ENCODE measurements at places on chromosomes 13 and 19.

- DNase-seq = no peak
Observed at GRCh38 chr19:10963865-10964264, 3.0 kb downstream of the SMARCA4 start.

DNA sequence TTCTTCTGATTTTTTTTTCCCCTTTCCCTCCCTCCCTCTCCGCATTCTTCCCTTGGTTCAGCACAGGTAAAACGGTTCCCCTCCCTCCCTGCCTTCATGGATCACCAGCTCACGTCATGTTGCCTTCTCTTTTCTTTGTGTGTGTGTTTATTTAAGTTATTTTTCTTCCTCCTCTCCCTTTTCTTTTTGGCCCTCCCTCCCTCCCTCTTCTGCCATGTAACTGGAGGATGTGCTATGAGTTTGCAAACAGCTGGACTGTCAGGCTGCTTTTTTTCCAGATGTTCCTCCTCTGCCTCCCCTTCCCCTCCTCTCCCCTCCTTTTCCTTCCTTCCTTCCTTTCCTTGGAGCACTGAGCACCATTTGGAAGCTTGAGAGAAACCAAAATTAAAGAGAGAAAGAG, 2.0 kb downstream of the LENG9 start:
- no peak for DNase-seq

DNA sequence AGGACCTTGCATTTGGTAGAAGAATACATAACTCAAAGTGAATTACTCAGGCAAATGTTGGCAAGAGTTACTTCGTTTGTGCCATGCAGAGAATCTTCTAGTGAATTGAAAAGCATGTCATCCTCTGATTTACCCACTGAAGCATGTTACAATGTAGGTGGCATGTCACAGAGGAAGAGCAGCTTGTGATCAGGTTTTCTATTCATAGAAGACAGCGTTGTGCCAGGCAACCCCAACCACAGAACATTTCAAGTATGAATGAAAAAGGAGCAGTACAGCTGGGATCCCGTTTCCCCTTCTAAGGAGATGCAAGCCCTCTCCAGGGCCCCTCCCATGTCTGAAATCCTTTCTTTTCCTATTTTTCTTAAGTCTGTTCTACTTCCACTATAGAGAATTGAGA, 6.0 kb upstream of the KATNAL1 start:
- DNase-seq = no peak

GRCh38 chr19:57712222-57712621, 3.2 kb upstream of the ZNF154 start:
- no peak for DNase-seq

- DNase-seq = no peak
Observed at GRCh38 chr19:18649371-18650020, 12.7 kb downstream of the KLHL26 start.

DNA sequence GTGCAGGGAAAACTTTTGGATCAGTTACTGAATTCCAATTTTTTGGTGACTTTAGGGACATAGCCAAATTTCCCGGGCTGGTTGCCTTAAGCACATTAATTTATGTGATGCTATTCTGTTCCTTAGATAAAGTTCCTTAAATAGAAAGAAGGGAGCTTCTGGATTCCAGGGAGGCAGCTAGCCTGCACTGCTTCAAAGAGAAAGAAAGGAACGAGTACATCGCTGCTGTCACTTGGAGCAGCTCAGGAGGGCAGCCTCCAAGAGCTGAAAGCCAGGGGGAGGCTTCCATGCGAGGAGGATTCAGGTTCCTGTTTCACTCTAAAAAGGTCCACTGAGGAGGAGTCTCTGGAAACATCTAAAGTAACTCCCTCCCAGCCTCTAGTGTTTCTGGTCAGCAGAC, 55.7 kb downstream of the FAM124A start:
- DNase-seq = no peak

- no peak for DNase-seq
Observed at GRCh38 chr19:16064209-16064889, 11.9 kb upstream of the TPM4 start.

GRCh38 chr13:50936679-50937078, 27.1 kb downstream of the RNASEH2B start:
- no peak for DNase-seq

DNA sequence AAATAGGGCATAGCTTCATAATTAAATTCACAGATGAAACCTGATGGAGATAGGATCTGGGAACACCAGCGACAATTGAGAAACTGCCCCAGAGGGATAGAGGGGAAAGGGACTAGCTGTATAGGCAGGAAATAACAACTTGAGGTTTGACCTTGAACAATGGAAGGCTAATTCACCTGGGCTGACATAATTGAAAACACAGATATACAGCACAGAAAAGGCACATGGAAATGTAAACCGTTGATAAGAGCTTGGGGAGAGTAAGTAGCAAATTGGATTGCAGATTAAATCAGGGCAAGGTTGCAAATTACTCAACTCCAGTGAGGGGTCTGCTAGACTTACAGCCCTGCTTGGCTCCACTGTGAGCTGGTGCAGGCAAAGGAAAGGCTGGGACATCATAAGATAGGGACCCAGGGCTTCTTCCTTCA, 246.7 kb downstream of the DLEU7 start:
- DNase-seq = no peak

GRCh38 chr19:55640577-55641425, at the start of gene ZNF580:
TSS of gene ZNF580 (plus strand) at chr19:55641002. CDS start at chr19:55642509, 1,507 bp downstream.
- DNase-seq = no peak

GRCh38 chr13:81562598-81562997, 1221.7 kb upstream of the SPRY2 start:
- no peak for DNase-seq
